ENCODE measurements at places on chromosomes 1 and 21. TPM values are rescaled to one million over a fixed set of nuclear protein-coding genes. Genes with fewer than 3 reads are reported as not detected.

Gene NBPF20
- total RNA-seq, result 3.7 TPM

Gene MEAF6
- 76.7 TPM for total RNA-seq

Gene KRTAP19-1
- not detected for total RNA-seq

Gene PTGER3
- 0.07 TPM for total RNA-seq

Gene TEKT2
- total RNA-seq, result not detected

Gene SH2D1B
- not detected for total RNA-seq

Gene FHAD1
- total RNA-seq, result 0.27 TPM

Gene CAPZA1
- 374 TPM for total RNA-seq

Gene PLA2G2D
- total RNA-seq, result not detected

Gene TRNP1
- total RNA-seq, result 10.8 TPM

Gene BNIPL
- 0.13 TPM for total RNA-seq

Gene APCS
- not detected for total RNA-seq

Gene GNAT2
- total RNA-seq, result 0.13 TPM

Gene MXRA8
- total RNA-seq, result 1.2 TPM

Gene SIM2
- total RNA-seq, result 0.13 TPM

Gene KCNN3
- 0.93 TPM for total RNA-seq

Gene AVPR1B
- not detected for total RNA-seq

Gene HTR6
- total RNA-seq, result not detected

Gene KCNC4
- 13.6 TPM for total RNA-seq

Gene OR14K1
- not detected for total RNA-seq

Gene ELOA
- total RNA-seq, result 60.9 TPM

Gene FCN3
- total RNA-seq, result not detected

Gene EFNA3
- total RNA-seq, result 1.9 TPM

Gene NTNG1
- total RNA-seq, result 0.13 TPM

Gene MYCL
- 3.0 TPM for total RNA-seq

Gene CAMK2N1
- 17.8 TPM for total RNA-seq

Gene RBM11
- total RNA-seq, result not detected

Gene OR10J1
- total RNA-seq, result not detected

Gene TRIM67
- total RNA-seq, result not detected

Gene TEX38
- not detected for total RNA-seq

Gene MAB21L3
- not detected for total RNA-seq

Gene HPDL
- 9.7 TPM for total RNA-seq

Gene LCE2C
- total RNA-seq, result not detected

Gene LRRC52
- total RNA-seq, result not detected

Gene AGO1
- 32.2 TPM for total RNA-seq

Gene SLC44A5
- total RNA-seq, result 12.5 TPM

Gene FALEC
- not detected for total RNA-seq

Gene RASSF5
- 1.5 TPM for total RNA-seq

Gene RNU1-2
- under 0.01 TPM for total RNA-seq

Gene C8A
- total RNA-seq, result not detected

Gene LIPI
- not detected for total RNA-seq

Gene GREM2
- not detected for total RNA-seq

Gene MTMR11
- total RNA-seq, result 8.8 TPM

Gene TARBP1
- total RNA-seq, result 36.8 TPM

All from thoracic aorta endothelial cell (primary cell).